ENCODE measurements at places on chromosomes 7 and 10.

DNA sequence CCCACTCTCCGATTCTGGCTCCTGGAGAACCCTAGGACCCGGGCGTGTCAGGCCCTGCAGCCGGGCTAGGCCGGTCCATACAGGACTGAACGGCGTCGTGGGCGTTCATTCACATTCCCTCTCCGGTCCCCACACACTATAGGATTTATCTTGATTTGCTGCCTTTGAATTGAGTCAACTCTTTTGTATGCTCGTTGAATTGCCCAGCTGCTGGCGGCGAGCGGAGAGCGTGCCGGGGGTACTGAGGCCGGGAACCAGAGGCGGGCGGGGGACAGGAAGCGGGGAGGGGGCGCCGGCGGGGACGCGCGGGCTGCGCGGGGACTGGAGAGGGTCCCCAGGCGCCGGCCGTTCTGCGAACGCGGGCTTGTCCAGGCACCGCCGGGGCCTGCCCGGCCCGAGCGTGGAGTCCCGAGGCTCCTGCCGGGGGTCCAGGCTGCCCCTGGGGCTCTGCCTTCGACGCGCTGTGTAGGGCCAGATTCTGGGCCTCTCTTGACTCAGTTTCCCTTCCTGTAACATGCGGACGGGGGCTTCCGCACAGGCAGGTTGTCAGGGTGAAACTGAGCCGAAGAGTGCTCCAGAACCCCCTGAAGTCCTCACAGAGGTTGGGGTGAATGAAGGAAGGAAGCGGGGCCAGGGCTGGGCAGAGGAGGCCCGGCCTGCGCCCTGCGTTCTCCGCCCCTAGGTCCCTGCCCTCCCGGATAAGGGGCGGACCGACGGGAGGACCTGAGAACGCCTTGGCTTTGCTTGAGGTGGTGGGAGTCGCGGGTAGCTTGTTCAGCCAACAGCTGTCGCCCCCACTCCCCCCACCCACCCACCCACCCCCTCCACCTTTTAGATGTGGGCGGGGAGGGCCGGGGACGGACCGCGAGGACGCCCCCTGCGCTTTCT lies 769 bp upstream of the ELFN1 start:
- no peak for DNase-seq

DNA sequence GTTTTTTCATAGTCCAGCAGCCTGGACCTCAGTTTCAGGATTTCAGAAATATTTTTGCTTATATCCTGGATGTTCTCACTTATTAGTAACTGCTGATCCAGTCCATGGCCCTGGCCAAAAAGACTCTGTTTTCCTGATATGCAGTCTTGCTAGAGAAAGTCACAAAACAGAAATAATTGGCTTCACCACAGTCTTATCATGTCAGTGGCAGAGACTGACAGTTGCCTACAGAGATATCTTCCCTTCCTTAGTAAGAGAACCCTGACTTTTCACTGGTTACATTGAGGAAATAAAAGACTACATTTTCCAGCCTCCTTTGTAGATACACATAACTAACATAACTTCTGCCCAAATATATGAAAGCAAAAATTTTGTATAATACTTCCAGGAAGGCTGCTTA lies 56.6 kb downstream of the AHR start:
- no peak for DNase-seq

- no peak for DNase-seq
Observed at GRCh38 chr10:8321990-8322389, 267.5 kb downstream of the GATA3 start.

DNA sequence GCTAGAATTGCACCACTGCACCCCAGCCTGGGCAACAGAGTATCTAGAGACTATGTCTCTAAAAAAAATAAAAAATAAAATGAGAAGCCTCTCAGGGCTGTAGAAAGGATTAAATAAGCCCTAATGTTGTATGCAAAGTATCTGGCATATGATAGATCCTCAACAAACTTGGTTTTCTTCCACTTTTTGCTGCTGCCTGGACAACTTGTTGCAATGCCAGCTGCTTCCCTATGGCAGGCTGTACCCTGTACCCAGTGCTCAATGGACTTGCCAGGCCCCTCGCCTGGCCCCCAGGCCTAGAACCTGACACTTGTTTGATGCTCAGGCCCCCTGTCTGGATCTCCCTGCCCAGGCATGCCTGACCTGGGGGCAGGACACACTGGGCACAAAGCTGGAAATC lies 28.5 kb upstream of the CDH23 start:
- no peak for DNase-seq

GRCh38 chr7:99833289-99833877 lies 5.6 kb downstream of the CYP3A43 start:
- no peak for DNase-seq

DNA sequence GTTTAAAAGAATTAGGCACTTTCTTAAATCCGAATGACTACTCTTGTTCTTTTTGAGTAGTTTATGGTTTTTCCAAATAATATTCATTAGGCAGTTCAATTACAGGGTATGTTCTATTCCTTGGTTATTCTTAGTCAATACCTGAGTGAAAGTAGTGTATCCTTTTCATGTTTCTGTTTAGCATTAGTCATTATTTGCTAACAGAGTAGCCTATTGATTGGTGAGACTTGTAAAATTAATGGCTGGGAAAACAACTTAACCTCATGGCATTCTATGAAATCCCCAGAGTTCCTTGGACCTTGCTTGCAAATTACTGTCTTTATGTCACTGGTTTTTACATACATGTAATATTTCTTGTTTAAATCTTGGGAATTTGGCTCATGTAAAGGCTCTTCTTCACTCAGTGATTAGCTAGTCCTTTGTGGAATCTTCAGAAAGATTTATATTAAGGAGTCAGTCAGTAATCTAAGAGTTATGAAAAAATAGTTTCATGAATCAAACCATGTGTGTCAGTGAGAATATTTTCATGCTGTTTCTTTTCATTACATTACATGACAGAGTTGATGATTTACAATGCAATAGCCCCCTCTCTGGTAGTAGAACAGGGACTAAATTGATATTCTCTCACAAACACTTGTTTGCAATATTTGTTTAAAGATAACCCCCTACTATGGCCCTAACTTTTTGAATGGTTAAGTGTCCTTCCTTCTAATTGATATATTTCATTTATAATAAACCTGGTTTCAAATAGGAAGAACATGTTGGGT lies 81.5 kb upstream of the LRRTM3 start:
- no peak for DNase-seq

- no peak for DNase-seq
Observed at GRCh38 chr7:109029866-109030265, 460.2 kb downstream of the DNAJB9 start.

DNA sequence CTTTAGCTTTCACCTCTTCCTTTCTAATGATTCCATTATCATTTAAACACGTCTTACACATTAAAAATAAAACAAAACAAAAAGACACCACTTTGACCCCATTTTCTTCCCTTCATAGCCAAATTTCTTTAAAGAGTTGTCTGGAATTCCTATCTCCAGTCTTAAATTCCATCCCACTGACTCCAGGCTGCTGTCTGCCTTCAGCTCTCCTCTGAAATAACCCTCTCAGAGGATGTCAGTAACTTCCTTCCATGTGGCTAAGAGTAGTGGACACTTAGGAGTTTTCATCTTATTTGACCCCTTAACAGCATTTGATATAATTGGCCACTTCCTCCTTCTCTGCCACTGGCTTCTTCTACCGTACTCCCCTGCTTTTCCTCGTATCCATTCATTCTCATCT lies 69.6 kb upstream of the MKX start:
- peak; percentile 55 for DNase-seq

GRCh38 chr10:34905200-34905927 lies 90.3 kb upstream of the PARD3 start:
- no peak for DNase-seq

DNA sequence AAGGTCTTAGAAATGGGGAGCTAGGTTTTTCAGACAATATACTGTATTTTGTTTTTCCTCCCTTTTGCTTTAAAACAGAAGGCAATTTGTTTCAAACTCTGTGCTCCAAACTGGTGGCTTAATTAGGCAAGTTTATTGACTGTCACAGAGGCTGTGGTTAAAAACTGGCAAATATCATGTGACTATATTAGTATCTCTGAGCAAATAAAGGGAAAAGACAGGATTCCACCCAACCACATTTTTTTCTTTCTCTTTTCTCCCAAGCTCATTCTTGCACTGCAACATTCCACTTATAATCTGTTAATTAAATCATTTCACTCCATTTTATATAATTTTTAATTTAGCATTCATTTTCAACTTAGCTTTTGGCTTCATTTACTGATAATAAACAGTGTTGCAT lies 615.8 kb downstream of the AUTS2 start:
- no peak for DNase-seq

- peak; percentile 17 for DNase-seq
Observed at GRCh38 chr7:79933144-79933543, 201.5 kb upstream of the GNAI1 start.

DNA sequence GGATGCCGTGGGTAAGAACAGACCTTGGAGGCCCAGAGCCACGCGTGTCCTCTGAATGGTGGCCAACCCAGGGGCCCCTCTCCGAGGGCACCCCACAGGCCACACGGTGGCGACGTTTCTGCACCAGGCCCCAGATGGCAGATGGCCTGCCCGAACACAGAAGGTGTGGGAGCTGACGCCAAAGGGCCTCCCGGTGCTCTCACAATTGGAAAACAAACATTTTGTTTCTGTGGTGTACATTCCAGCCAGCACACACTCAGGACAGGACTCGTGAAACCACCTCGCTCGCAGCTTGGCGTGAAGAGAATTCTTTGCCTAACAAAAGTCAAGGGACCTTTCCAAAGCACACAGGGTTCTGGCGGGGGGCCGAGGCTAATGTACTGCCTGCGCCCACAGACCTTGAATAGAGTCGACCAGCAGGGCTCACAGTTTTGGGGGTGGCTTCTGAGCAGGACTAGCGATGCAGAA lies 112.1 kb downstream of the FAM53B start:
- DNase-seq = no peak

DNA sequence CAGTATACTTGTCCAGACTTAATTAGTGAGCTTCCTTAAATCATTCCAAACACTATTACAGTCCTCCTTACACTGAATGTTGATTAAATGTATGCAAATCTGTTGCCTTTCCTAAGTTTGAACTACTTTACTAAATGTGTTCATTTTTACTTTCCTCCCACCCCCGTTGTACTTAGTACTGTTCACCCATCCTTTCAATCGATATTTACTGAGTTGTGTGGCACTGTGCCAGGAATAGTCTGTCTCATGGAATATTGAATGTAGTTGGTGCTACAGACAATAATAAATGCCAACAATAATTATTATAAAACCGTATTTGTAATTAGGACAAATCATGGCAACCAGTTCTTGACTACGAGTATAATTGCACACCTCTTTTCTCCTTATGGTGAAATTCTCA lies 335.7 kb downstream of the GPR37 start:
- DNase-seq = no peak

DNA sequence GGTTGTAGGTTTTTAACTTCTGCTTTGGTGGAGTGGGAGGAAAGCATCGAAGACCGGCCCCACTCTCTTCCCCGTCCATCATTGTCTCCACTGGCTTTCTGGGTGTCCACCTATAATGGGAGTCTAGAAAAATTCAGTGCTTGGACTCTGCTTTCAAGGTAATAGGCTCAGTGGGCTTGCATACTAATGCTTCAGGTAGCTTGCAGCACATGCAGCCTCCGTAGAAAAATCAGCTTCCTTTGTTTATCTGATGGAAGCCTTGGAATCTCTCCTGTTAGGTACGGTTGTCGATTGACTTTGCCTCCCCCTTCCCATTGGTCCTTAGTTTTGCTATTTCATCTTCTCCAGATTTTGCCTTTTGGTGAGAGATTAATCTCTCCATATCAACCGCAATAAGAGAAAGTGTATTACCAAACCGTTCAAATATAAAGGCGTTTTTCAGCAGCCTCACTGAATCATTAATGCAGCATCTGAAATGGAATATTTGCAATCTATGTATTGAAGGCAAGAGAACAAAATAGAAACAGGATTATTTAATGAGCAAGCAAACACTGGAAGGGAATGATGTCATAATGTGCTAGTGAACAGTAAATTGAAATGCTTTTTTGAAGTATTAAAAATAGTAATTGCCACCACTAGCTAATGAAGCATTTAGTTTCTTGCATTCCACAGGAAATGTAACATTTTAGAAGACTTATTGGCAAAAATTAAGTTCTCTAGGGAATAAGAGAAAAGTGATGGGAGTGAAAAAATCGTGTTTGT lies 944 bp downstream of the AVL9 start:
- peak; percentile 26 for DNase-seq

Measured in EL (cell line).